HCT116 (cell line): ENCODE measurements at places on chromosomes 1 and 21.

GRCh38 chr1:103387898-103388297, 137.6 kb upstream of the RNPC3 start:
- no peak for DNase-seq

- no peak for DNase-seq
These were observed 9.0 kb downstream of the TSACC start for GRCh38 chr1:156347331-156347730.

DNA sequence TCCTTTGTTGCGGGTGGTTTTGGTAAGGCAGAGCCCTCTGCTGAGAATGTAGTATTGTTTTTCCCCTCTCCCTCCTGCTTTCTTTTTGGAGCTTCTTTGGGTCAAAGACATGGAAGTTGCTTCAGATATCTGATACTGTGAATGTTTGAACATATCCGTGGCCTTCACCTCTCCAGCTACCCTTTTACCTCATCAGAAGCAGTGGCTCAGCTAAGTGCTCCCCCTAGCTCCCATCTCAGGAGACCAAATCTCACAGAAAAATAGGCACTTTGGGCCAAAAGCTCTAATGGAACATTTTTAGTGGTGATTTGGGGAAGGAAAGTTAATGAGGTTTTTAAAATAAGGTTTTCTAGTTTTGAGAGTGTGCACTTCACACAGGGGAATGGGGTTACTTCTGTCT, 6.3 kb downstream of the TMEM200B start:
- no peak for DNase-seq

- no peak for DNase-seq
These were observed 67.2 kb downstream of the SLC35A3 start for GRCh38 chr1:100036718-100037655.

- DNase-seq, result no peak
These were observed 119.3 kb downstream of the SYT2 start for GRCh38 chr1:202590975-202591411.
